HuH-7.5 (cell line): ENCODE measurements at places on chromosomes 5 and 9.

GRCh38 chr5:11182441-11183080, 421.5 kb upstream of the DAP start:
- DNase-seq: peak; percentile 30

GRCh38 chr9:100498592-100498991, 25.6 kb downstream of the TMEFF1 start:
- DNase-seq: no peak

DNA sequence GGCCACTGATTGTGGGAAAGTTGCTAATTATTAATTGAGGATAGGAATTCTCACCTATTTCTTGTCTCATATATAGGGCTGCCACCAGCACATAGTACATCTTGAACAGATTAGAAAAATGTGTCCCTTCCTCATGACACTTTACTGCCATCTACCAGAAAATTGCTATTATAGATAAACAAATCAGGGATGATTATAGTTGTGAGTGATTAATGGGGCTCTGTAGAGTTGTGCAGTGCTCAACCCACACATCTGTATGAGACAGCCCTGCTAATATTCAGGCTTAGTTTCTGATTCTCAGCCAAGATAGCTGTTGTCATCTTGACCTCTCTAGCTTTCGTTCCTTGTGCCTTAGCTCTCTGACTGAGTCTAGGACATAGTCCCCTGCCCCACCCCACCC, 373.3 kb downstream of the TLE4 start:
- no peak for DNase-seq

DNA sequence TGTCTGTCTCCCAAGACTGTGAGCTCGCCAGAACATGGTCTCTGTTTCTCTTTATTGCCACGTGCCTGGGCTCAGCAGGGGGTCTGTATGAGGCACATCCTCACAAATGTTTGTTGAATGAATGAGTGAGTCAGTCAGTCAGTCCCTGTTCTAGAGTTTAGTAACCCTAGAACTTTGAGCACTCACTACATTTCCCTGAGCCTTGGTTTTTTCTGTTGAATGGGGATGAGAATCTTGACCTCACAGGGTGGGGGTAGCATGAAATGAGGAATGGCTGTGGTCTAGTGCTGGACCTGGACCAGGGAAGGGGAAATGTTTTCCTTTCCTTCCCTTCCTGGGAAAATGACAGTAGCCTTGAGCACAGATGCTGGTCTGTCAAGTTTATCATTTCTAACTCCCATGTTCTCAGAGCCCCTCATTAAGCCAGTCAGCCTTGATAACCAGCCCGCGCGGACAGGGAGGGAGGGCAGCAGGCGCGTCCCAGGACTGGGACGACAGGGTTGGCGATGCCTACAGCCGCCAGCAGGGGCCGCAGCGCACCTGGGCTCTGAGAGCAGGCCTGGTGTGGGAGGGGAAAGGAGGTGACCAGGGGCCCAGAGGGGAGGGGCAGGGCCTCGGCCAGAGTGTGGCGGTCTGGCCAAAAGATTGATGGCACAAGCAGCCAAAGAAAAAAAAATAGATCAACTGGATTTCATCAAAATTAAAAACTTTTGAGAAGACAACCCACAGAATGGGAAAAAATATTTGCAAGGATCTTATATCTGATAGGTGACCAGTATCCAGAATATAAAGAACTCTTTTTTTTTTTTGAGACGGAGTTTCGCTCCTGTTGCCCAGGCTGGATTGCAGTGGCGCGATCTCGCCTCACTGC, 24.1 kb upstream of the WNK2 start:
- peak; percentile 94 for DNase-seq

GRCh38 chr5:172141949-172142319, 46.1 kb downstream of the STK10 start:
- no peak for DNase-seq

DNA sequence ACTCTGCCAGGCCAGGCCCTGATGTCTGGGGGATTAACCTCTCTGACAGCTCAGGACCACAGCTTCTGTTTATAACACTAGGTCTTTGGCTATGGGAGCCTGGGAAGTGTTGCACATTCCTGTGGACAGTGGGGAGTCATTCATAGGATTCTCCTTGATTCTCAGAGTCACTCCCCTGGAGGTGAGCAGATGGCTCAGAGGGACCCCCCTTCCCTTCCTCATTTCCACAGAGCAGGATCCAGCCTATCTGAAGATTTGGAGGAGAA, 60.2 kb downstream of the NRG2 start:
- no peak for DNase-seq

DNA sequence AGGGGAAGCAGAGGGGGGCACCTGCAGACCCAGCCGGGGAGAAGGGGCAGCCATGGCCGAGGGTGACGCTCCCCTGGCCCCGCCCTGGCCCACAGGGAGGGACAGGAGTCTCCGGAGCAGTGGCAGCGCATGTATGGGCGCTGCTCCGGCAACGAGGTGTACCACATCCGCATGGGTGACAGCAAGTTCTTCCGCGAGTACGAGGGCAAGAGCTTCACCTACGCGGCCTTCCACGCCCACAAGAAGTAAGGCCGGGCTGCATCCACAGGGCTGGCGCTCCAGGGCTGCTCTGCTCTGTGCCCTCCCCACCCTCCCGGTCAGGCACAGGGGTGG, 68.2 kb downstream of the KCNT1 start:
- no peak for DNase-seq

GRCh38 chr9:18493451-18493993, 19.6 kb downstream of the ADAMTSL1 start:
- no peak for DNase-seq

- DNase-seq: no peak
Observed at GRCh38 chr5:177399997-177400868, at the start of gene PFN3. Gene PFN3, minus strand, starts transcription at chr5:177400661. Its CDS starts 85 bp downstream, at chr5:177400576.

DNA sequence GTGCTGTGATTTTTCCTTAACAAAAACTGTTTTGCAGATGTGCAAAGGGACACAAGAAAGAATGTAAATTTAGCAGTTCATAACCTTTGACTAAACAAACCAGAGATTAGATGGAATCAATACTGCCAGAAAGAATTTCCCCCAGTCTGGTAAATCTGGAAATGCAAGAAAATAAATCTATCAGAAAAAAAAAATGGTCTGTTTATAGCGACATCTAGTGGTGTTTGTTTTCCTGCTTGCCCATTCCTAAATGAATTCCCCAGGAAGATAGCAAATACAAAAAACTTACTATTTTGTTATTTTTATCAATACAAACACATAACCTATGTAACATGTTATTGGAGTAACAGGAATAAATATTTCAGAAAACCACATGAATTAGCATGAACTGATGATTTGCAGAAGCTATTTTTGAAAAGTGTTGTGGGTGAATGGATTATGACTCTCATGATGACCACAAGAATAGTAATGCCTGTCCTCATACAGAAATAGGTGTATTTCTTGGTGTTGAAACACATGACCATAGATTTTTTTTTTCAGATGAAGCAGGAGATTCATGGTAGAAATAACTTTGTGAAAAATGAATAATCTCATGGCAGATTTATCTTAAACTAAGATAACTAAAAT, 1703.8 kb downstream of the MAT2B start:
- no peak for DNase-seq

DNA sequence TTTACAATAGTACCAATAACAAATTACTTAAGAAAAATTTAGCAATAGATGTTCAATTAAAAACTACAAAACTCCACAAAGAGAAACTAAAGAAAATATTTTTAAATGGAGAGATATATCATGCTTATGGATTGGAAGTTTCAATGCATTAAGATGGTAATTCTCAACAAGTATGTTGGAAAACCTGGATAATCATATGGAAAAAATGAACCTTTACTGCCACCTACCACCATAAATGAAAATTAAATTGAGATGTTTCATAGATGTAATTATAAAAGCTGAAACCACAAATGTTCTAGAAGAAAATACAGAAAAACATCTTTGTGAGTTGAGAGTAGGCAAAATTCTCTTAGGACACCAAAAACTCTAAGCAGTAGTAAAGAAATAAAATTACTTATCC, 121.7 kb downstream of the ANKRD18B start:
- no peak for DNase-seq

DNA sequence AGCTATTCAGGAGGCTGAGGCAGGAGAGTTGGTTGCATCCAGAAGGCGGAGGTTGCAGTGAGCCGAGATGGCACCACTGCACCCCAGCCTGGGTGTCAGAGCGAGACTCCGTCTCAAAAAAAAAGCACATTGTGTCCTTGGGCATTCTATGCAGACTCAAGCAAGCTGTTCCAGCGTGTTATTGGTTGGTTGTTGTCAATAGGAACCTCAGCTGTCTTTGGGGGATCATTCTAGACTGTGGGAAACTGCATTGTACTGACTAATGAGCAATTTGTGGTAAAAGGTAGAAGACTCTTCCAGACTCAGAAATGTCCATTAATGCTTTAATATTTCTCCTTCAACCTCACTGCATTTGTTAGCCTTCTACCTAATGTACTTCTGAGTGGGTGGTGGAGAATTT, 379.5 kb upstream of the GRAMD2B start:
- no peak for DNase-seq

GRCh38 chr9:81113453-81114124, 575.8 kb downstream of the TLE1 start:
- DNase-seq: no peak

DNA sequence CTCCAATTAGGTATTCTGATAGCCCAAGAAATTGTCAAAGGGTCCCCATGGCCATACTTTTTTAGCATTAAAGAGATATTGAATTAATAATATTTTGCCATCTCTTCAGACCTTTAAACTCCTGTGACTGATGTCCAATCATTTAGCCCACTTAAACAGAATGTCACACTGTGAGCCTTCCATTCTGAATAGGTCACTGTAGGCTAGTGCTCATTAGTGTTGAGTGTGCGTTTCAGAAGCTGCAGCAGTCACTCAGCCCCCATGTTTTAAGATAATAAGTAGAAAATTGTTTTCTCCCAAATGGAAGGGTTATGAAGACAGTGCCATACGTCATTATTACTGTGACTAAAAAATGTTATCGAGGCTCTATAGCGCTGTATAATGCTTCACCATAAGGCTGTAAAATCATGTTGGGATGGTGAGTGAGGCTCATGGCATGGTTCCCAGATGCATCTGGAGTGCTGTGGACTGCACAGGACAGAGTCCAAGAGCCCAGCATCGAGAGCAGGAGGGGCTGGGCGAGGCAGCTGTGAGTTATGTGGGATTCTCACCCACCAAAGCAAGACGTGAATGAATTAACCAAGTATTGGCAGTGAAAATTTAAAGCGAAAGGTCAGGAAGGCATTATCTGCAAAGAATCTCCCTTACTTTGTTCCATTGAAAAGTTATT, 2112.9 kb upstream of the WWC1 start:
- no peak for DNase-seq

DNA sequence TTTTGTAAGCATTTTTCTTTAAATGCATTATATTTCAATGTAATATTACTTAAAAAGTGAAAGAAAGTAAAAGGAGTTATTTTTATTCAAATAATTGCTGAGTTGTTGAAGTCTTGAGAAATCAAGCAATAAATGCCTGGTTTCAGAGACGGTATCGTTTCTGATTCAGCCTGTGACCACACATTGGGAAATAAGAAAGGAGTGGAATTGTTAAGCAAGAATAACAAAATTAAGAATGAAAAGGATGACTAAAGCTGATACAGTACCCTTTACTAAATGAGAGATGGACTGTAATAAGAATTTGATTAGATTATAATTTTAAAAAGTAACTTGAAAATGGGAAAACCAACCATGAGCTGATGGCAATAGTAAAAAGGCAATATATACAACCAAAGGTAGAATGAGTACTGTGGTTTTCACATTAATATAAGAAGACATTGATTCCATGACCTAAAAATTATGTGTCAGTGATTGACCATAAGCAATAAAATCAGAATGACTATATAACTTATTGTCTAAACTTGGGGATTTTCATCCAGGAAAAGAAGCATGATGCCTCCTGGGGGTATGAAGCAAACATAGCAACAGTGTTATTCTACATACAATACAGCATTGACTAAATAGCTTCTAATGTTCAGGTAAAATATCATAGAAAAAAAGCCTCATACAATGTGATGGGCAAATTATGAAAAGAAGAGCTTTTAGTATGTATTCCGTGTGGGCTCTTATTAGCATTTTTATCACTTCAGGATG, 101.9 kb upstream of the PRDM9 start:
- DNase-seq: no peak

GRCh38 chr5:99104538-99105132, 175.8 kb upstream of the CHD1 start:
- no peak for DNase-seq

DNA sequence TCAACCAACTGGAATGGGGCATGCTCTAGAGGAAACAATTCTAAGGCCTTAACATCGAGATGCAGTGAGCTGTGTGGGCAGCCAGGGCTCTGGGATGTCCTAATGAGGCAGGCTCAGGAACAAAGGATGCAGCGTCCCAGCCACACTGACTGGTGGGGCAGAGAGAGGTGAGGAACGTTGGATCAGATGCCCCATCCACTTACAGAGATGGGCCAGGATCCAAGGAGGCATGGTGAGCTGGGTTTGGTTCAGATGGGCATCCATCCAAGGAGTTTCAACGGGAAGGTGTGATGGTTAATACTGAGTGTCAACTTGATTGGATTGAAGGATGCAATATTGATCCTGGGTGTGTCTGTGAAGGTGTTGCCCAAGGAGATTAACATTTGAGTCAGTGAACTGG, 15.5 kb upstream of the MARCHF6 start:
- DNase-seq: no peak

DNA sequence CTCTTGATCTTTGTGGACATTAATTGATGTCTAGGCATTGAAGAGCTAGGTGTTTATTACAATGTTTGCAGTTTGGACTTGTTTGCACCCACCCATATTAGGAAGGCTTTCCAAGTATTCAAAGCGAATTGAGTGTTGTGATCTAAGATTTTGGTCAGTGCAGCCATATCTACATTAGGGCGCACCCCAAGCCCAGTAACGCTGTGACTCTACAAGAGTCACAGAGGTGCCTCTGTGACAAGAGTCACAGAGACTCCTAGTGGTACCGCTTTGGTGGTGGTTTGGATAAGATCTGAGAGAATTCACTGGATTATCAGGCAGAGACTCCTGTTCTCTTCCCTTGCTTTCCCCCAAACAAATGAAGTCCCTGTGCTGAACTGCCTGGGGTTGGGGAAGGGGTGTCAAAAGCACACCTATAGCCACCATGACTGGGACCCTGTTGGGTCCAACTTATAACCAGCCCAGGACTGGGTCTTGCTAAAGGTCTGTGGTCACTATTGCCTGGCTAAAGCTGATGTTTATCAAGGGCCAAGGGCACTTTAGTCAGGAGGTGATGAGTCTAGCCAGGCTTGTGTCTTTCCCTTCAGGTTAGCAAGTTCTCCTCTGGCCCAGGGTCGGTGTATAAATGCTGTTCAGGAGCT, 114.1 kb upstream of the RIOK2 start:
- DNase-seq: peak; percentile 9

- no peak for DNase-seq
Observed at GRCh38 chr5:123916345-123917121, 404.6 kb downstream of the CSNK1G3 start.

- no peak for DNase-seq
Observed at GRCh38 chr9:24413651-24414050, 132.0 kb downstream of the IZUMO3 start.
